ENCODE measurements at places on chromosomes 12 and 14.

- no peak for DNase-seq
Measured at GRCh38 chr14:24274101-24274543, 2.7 kb upstream of the RABGGTA start.

DNA sequence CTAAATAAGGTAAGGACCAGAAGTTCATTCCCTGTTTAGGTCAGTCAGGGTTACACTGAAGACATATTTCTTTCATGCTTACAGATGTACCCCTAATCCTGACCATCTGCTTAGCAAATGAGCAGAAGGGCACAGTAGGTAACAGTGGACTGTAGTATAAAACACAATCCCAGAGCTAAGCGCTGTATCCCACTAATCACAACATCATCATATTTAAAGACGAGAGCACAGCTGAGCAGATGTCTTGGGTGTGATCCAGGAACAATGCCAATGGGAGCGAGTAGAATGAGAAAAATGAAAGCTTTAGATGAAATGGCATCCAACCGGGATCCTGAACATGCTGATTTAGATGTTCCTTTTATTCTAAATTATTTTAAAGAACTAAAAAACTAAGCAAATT lies 213.4 kb downstream of the CCER1 start:
- no peak for DNase-seq

DNA sequence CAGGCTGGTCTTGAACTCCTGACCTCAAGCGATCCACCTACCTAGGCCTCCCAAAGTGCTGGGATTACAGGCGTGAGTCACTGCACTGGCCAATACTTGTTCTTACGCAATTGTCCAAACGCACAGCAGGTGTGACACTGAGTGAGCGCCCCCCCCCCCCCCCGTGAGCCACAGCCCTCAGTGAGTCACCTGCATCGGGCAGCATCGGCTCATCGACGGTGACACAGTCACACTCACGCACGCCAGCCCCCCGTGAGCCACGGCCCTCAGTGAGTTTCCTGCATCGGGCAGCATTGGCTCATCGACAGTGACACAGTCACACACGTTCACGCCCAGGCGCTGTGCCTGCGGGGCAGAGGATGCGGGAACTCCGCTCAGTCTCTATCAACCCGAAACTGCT lies 42.5 kb downstream of the GALNT9 start:
- no peak for DNase-seq

GRCh38 chr12:127445581-127446139 lies 821.3 kb upstream of the TMEM132C start:
- no peak for DNase-seq

DNA sequence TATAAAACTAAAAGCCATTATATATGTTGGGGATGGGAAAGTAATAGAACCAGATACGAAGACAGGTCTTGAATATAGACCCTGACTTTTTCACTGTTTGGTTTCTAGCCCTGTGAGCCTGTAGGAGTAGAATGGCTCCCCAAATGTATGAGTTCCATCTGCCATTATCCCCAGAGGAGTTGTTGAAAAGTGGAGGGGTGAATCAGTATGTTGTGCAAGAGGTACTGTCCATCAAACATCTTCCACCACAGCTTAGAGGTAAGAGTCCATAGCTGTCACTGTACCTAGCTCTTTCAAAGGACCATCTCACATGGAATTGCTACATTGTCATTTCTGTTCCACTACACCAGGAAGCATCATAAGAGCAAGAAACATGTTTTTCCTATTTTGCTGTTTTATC lies 1.1 kb downstream of the NCAPD2 start:
- no peak for DNase-seq

- DNase-seq, result no peak
Measured at GRCh38 chr12:119715268-119715620, 47.3 kb downstream of the PRKAB1 start.

GRCh38 chr12:38880288-38880687 lies 25.1 kb downstream of the CPNE8 start:
- no peak for DNase-seq

GRCh38 chr12:131915823-131916222 lies 13.3 kb upstream of the PUS1 start:
- DNase-seq, result no peak

GRCh38 chr12:117671734-117672133 lies 297.1 kb downstream of the KSR2 start:
- DNase-seq, result no peak

DNA sequence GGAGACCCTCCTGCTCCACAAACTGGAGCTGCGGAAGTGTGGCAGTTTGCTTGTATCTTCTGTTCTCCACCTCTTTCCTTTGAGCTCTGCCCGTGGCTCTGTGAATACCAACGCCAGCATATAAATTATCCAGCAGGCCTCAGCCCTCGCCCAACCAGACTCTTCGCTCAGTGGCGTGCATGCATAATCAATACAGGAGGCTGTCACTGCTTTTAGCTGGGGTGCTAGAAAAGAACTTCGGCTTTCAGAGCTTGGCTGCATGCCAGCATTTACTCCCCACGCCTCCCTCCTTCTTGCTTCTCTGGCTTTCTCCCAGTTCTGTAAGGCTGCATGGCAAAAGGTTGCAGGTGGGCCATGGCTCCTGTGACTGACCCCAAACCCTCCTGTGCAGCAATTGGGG lies 26.9 kb downstream of the NRXN3 start:
- no peak for DNase-seq

GRCh38 chr12:45553204-45553603 lies 176.3 kb upstream of the ARID2 start:
- DNase-seq, result no peak

DNA sequence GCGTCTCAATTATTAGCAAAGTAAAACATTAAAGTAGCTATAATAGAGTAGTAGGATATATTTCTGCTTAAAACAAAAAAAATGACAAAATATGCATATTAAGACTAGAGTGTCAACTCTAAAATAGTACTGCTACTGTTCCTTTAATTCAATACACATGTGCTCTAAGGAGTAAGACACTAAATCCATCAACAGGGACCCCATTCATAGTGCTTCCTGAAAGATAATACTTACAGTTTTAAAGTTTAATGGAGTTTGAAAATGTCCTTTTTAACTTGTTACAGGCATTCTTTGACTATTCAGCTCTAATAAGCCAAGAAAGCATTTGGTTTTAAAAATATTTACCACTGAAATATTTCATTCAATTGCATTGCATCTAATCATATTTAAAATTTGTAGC lies 145.2 kb downstream of the ADAMTS20 start:
- DNase-seq, result no peak

DNA sequence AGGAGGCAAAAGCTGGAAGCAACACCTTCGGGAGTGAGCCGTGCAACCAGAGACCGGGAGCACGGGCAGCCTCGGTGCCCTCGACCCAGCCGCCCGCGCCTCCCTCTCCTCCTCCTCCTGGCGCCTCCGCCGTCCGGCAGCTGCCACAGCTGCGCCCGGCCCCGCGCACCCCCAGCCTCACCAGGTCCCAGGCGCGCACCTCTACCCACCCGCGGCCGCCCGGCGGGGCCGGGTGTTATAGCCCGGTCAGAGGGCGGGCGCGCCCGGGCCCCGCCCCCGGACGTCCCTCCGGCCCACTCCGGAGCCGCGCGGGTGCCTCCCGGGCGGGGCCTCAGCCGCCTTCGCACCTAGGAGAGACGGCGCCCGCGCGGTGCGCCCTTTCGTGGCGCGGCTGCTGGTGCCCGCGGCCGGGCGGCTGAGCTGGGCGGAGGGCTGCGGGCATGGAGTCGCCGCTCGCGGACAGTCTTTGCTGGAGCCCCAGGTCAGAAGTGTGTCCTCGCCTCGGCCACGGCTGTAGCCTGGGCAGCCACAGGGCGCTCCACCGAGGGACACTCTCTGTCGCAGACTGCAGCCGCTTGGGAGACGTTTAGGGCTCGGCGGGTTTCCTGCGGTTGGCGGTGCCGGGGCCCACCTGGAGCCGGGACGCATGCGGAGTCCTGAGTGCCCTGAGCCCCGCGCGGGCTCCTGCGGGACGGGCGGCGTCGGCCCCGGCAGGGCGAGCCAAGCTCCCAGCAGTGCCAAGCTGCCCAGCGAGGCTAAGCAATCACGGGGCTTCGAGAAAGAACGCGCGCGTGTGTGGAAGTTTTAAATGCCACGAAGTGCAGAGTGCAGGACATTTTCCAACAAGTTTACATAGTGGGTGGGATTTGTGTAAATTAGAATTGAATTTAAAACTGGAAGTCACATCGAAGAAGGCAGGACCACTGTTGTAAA lies at the start of gene CPM:
CPM (minus strand) TSS at position 211 of the 933 bp plus-strand sequence. CDS start 334 bp downstream, outside the sequence.
- DNase-seq, result peak; percentile 13

DNA sequence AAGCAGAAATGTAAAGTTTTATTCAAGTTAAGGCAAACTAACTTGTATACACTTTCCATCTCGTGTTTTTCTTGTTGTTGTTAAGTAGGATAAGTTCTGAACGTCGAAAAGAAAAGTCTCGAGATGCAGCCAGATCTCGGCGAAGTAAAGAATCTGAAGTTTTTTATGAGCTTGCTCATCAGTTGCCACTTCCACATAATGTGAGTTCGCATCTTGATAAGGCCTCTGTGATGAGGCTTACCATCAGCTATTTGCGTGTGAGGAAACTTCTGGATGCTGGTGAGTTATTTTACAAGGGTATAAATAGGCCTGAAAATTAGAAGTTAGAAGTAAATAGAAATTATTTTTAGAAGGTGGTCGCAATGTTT lies 25.0 kb downstream of the HIF1A start:
- no peak for DNase-seq

DNA sequence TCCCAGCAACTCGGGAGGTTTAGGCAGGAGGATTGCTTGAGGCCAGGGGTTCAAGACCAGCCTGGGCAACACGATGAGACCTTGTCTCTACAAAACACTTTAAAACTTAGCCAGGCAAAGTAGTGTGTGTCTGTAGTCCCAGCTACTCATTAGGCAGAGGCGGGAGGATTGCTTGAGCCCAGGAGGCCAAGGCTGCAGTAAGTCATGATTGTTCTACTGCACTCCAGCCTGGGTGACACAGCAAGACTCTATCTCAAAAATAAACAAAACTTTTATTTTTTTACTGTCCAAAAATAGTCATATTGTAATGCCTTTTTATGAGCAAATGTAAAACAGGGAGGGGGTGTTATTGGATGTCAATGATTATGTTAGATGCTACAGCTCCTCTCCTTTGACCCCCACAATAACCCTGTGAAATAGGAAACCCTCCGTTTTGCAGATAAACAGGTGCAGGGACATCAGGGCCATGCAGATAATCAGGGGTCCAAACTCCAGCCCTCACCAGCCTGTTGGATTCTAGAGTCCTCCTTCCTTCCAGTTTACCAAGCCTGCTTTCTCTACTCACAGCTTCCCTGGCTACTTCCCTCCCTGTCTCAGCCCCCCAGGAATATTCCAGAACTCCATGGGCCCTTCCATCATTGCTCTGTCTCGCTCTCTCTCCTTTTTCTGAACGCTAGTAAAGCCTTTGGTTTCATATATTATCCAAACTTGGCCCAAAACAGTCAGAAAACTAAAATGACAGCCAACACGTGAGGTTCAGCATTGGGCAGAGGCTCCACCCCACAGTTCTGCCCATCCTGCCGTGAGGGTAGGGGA lies 5.9 kb upstream of the FBLN5 start:
- DNase-seq, result peak; percentile 11

GRCh38 chr12:49537752-49538509 lies 899 bp upstream of the KCNH3 start:
- DNase-seq, result no peak

GRCh38 chr12:87671757-87672156 lies 357.4 kb downstream of the C12orf50 start:
- peak; percentile 46 for DNase-seq

GRCh38 chr12:115466076-115466475 lies 782.1 kb upstream of the TBX3 start:
- no peak for DNase-seq

DNA sequence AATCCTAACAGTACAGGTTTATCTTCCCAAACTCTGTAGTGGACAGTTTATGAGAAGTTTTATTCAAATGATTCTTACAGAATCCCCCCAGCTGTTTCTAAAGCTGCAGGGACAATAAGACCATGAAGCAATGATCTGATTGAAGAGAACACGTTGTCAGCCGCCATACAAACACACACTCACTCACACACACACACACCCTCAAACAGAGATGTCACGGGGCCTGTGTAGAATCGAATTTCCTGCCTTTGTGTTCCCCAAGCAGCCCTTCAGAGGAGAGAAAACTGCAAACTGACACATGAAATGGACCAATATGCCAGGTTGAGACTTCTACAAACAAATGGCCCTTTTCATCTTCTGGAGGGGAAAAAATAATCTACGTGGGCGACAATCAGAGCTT lies 80.5 kb upstream of the TBX3 start:
- DNase-seq, result no peak

DNA sequence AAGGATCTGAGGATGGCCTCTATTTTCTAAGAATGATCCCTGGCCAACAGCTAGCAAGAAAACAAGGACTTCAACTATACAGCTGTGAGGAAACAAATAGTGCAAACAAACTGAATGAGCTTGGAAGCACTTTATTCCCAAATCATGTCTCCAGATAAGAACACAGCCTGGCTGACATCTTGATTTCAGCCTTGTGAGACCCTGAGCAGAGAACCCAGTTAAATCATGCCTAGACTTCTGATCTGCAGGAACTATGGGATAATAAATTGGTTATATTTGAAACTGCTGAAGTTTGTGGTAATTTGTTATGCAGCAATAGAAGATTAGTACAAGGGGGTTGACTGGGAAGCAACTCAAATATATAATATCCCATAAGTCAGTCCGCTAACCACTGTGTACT lies 183.9 kb upstream of the BMP4 start:
- DNase-seq, result no peak

DNA sequence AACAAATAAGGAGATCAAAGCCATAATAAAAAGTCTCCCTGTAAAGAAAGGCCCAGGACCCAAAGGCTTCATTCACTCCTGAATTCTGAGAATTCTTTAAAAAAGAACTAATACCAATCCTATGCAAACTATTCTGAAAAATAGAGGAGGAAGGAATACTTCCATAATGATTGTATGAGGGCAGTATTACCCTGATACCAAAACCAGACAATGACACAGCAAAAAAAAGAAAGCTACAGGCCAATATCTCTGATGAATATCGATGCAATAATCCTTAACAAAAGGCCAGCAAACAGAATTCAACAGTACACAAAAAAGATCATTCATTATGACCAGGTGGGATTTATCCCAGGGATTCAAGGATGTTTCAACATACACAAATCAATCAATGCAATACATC lies 457.8 kb upstream of the FBXO33 start:
- DNase-seq, result no peak

- DNase-seq, result no peak
Measured at GRCh38 chr14:31142455-31143087, 65.0 kb downstream of the HECTD1 start.

DNA sequence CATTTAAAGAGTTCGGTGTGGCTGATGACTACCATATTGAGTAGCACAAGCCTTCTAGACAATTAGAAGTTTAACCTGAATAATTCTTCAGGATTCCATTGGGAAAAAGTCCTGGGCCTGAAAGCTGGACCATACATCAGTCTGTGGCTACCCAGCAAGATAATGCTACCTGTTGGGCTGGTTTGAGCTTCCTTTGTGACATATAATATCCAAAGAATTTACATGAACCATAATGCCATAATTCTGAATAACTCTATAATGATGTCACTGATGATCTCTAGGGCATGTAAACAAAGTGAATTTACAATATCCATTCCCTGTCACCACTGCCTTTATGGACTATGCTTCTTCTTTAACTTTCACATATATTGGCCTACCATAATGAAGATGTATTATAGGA lies 3.8 kb upstream of the YBX3 start:
- DNase-seq, result no peak

All from stromal cell of bone marrow (primary cell).